ENCODE measurements at places on chromosomes 5 and 9.
A peak's percentile ranks its signal among the peaks of the same experiment; 100 is the strongest.

DNA sequence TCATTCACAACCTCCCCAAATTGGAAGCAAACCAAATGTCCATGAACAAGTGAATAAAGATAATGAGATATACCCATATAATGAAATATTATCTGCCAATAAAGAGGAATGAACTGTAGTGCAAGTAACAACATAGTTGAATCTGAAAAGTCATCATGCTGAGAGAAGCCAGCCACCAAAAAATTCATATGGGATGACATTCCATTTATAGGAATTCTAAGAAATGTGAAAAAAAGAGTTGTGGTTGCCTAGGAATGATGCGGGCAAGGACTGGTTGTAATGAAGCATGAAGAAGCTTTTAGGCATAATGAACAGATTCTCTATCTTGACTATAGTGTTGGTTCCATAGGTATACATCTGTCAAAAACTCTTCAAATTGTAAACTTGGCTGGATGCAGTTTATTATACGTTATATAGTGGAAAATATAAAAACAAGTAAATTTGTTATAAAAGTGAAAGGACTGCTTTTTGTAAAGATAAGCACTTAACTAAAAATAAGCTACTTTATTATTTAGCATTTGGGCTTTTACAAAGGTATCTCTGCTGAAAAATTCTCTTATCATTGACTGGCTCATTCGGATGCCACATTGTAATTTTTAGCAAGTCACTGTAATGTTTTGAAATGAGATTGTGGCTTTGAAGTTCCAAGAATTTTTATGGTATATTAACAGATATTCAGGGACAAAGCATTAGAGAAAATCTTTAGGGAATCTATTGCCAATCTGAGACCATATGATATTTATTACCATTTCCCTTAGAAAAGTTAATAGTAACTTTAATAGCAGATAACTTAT lies 21.2 kb upstream of the TTC23L start:
- no peak for DNase-seq

- no peak for DNase-seq
Observed at GRCh38 chr9:95481000-95481399, 35.8 kb downstream of the PTCH1 start.

DNA sequence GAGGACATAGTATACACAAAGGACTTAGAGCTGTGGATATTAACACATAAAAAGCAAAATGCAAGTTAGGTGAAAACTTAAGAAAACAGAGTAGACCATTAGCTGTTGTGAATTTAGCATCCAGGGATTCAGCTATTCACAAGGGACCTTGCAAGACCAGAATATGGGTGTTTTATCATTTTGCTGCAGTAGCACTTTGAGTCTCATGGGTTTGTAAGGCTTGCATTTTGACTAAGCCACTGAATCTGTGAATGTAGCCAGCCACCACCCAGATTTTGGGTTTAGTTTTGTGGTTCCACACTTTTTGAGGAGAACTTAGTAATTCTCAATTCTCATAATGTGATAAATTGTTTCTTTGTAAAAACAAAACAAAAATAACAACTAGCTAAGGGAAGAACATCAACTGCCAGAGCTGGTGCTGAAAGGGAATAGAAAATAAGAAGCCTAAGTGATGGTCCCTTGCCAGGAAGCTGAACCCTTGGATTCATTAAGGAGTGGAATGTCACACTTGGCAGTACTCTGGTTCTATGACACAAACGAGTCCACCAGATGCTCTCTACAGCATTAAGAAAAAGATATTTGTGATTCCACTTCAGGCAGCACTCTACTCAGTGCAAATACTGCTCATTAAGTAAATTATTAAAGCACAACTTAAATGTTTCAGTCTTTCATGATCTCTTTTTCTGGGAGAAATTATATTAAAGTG lies 557.4 kb upstream of the ZNF462 start:
- DNase-seq = no peak

- DNase-seq = no peak
Observed at GRCh38 chr5:7846327-7846726, 4.6 kb downstream of the CFAP90 start.

DNA sequence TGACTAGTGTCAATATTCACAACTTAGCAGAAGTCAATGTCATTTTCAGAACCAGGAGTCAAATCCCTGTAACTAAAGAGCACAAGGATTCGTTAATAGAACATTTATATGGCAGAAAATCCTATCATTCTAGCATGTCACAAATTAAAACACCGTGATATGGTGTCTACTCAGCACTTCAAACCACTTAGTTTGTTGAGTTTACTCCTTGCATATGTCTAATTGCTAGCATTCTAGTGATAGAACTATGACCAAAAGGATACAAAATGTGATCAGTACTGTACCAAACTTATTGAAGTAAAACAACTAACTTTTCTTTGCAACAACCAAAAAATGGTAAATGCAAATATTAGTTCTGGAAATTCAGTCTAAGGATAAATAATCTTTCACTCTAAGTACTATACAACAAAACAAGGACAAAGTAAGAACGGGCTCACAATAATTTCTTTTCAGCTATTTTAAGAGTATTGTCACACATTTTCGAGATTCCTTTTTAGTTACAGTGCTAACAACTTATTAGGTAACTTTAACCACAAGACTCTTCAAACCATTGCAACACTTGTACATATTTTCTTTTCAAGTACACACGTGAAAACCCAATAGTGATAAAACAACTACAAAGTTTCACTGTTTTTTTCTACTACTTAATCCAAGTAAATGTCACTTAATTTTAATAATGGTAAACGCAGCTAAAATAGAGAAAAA lies 845.2 kb upstream of the CDH10 start:
- no peak for DNase-seq

DNA sequence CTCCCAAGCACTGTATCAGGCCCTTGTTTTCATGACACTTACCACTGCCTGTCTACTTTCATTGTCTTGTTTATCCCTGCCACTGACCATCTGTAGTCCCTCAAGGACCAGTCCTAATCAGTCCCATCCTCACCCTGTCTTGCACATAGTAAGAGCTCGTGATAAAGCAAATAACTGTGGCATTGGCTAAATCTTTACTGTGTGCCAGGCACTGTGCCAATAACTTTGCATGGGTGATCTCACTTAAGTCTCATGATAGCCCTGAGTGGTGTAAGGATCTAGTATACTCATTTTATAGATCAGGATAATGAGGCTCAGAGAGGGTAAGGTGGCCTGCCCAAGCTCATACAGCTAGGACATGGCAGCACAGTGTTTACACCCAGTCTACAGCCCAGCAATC lies 5.6 kb downstream of the CDX1 start:
- DNase-seq = peak; percentile 79

DNA sequence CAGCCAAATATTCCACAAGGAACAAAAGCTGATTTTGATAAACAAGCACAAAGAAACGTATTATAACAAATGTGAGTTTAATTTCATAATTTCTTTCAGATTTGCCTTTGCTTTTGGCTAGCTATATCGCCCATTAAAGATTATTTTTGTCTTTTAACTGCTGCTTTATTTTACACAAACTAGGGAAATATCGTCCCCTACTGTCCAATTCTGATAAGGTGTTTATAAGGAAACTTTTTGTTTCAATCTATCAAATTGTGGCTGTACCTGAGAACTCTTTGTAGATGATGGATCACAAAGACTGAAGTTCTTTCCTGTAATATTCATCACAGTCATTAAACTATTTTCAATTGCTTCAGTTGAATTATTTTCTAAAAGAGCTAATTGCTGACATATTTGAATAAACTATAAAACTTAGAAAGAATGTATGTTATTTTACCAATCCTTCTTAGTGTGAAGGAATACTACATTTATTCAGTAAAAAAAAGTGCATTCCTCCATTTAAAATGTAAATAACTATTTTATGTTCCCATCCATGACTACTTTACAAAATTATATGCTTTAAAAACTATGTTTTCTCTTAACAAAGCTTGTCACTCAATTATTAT lies 431.3 kb upstream of the ITGA1 start:
- DNase-seq = peak; percentile 11

DNA sequence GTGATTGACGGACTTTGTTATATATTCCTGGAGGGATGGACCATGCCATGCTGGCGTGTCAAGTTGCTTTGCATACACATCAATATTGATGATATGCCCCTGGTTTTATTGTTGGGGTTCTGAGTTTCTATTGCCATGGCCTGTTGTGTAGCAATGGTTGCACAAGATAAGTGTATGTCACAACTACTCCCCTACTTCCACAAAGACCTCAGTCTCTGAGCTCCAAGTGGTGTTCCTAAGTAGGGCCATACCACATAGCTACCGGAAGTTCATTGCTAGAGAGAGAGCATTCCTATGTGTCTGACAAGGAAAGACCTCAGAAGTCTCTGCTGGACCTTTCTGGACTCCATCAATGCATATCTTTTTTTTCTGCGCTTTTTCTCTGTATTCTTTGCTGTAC lies 19.8 kb downstream of the TXNDC8 start:
- DNase-seq = no peak
